ENCODE measurements at places on chromosomes 5 and 9.
A peak's percentile ranks its signal among the peaks of the same experiment; 100 is the strongest.

- peak; percentile 45 for DNase-seq
Observed at GRCh38 chr5:110751902-110752762, 13.3 kb downstream of the SLC25A46 start.

- no peak for DNase-seq
Observed at GRCh38 chr5:140633501-140633900, 526 bp upstream of the CD14 start.

- DNase-seq, result no peak
Observed at GRCh38 chr9:96430377-96430776, 12.2 kb upstream of the ZNF367 start.

- no peak for DNase-seq
Observed at GRCh38 chr9:130659699-130660248, 4.6 kb upstream of the PRDM12 start.

GRCh38 chr9:99948896-99949295 is 42.4 kb downstream of the STX17 start:
- DNase-seq, result no peak

GRCh38 chr9:98992107-98992884 is 48.6 kb downstream of the COL15A1 start:
- DNase-seq, result no peak

DNA sequence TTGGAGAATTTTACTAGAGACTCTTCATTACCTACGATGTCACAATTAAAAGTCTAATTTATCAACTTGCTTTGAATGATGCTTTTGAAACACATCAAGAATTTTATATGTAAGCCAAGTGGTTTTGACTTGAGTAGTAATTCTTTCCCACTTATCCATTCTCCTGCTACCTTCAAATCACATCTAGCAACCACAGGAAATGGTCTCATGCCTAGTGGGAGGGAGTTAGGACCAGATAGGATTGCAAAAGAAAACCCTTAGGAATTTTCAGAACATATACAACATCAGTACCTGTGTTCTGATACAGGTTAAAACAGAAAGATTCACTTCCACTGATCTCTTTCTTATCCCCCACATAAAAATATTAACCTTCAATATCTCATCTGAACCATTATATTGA is 260.4 kb downstream of the CWC27 start:
- DNase-seq, result no peak

- DNase-seq, result no peak
Observed at GRCh38 chr9:116163293-116164055, 9.9 kb downstream of the PAPPA start.

GRCh38 chr5:170080786-170081445 is 24.8 kb upstream of the FOXI1 start:
- DNase-seq, result no peak

GRCh38 chr9:27586304-27586703 is 13.0 kb upstream of the C9orf72 start:
- DNase-seq, result peak; percentile 2

- DNase-seq, result no peak
Observed at GRCh38 chr5:169494383-169494935, 89.1 kb upstream of the SPDL1 start.

DNA sequence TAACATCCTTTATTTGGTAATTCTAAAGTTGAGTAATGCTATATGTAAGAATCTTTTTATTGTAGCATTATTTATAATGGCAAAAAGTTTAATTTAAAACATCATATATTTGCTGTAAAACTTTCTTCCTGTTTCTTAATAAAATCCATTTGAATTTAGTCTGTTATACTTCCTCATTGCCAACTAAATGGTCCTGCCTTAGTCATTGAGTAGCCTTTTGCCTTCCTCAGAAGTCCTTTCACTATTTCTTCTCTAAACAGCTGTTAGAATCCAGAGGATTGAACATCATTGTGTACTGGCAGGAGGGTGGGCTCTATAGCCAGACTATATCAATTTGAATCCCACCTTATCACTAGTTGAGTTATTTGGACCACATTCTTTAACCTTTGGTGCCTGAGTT is 11.0 kb downstream of the SLC44A1 start:
- DNase-seq, result no peak

- no peak for DNase-seq
Observed at GRCh38 chr5:133514456-133514855, 97.9 kb downstream of the FSTL4 start.

DNA sequence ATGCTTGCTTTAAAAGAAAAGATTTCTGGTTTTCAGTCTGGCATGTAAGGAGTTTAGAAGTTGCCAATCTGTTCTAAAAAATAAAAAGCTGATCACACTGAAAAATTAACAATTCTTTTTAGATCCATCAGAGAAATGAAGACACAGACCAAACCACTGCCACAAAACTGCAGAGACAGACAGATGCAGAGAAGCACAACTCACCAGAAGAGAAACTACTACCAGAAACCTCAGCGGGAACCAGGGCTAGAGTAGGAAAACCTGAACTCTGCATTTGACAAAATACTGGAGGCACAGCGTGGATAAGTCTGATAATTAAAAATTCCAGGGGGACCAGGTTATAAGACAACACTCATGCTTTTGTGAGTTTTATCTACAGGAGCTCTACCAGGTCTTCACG is 28.8 kb downstream of the FBXL17 start:
- DNase-seq, result no peak

- DNase-seq, result no peak
Observed at GRCh38 chr9:130193531-130194377, 21.6 kb downstream of the NCS1 start.

GRCh38 chr9:15048772-15049171 is 138.5 kb upstream of the FREM1 start:
- DNase-seq, result no peak

DNA sequence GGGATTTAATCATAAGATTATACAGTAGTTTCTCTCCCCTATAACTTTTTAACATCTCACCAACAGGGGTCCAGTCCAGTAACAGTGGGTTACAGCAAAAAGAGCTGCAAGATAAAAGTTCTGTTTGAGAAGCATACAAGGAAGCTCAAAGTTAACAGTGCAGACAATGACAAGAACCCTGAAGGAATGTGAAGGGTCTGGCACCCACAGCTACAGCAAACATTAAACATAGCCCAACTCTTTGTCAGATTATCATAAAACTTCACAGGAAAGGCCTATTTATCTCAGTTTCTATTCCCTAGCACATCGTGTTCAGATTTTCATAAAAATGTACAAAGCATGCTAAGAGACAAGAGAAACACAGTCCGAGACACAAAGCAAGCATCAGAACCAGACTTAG is 309.4 kb downstream of the DIRAS2 start:
- no peak for DNase-seq

DNA sequence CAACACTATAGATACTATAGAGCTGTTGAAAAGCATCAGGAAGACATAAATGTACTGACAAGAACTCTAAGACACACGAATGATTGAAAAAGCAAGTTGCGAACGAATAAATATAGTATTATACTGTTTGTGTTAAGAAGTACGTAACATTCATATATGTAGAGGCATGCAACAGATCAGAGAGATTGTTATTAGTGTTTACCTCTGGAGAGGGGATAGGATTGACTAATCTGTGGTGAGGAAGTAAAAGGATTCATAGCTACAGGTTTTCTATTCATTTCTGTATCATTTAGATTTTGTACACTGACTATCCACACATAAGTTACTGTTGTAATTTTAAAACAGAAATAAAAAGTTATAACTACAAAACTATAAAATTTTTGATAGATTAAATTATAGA is 147.6 kb upstream of the SV2C start:
- DNase-seq, result no peak

- DNase-seq, result no peak
Observed at GRCh38 chr5:4661326-4661725, 478.8 kb upstream of the ADAMTS16 start.

- no peak for DNase-seq
Observed at GRCh38 chr9:131423171-131423581, 29.3 kb downstream of the PRRC2B start.

- DNase-seq, result no peak
Observed at GRCh38 chr9:110161940-110162339, 46.0 kb downstream of the C9orf152 start.

DNA sequence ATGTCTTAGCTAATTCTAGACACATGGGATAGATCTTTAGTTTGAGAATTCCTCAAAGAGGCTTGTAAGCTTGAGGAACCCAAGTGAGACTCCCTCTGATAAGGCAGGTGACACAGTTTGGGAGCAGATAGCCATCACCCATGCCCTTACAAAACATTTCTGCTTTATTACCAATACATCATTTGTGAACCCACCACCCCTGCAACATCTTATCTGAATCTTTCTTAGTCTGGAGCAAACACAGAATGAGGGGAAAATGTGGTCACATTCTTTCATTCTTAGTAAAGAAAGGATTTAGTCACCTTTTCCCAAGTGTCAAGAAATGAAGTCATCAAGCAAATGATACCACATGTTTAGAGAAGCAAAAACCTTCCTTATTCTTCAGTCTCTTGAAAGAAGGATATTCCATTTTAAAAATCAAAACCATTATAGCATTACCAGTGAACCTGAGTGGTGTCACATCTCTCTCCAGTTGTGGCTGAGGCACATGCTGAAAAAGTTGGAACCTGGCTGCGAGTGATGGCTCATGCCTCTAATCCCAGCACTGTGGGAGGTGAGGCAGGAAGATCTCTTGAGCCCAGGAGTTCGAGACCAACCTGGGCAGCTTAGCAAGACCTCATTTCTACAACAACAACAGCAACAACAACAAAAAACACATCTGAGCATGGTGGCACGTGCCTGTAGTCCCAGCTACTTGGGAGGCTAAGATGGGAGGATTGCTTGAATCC is 65.9 kb downstream of the PRKACG start:
- no peak for DNase-seq

GRCh38 chr9:21554813-21555212 is 72.7 kb upstream of the IFNE start:
- no peak for DNase-seq

- DNase-seq, result no peak
Observed at GRCh38 chr9:135869909-135870308, 37.4 kb downstream of the CAMSAP1 start.

DNA sequence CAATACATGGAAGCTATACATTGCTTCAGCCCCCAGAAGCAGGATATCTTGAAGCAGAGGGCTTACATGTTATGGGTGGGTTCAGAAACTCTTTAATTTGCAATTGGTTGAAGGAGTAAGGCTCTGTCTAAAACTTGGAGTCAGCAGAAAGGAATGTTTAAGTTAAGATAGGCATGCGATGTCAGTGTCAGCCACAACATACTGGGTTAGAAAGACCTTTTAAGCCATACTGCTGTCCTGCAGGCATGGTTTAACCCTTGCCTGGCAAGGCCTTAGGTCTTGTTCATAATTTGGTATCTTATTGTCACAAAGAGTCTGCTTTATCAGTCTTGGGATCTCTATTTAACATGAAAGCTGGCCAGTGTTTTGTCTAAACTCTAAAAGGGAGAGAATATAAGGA is 1619.6 kb upstream of the WWC1 start:
- no peak for DNase-seq

GRCh38 chr5:92704590-92704989 is 876.4 kb downstream of the NR2F1-AS1 start:
- DNase-seq, result no peak

DNA sequence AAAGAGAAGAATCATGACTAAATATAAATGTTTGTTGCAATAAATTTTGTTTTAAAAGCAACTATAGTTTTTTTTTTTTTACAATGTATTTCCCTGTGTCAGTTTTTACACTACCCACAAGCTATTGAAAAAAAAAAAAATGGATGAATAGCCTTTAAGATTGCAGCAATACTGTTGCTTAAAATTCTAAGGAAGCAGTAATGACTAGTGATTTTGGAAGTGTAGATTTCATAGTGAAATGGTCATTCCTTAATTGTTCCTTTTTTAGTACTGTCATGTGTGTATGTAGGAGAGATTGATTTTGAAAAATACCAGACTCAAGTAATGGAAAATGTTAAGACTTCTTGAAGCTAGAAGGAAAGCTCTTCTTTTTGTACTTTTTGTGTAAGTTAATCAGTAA is 53.1 kb downstream of the NDUFS4 start:
- no peak for DNase-seq

DNA sequence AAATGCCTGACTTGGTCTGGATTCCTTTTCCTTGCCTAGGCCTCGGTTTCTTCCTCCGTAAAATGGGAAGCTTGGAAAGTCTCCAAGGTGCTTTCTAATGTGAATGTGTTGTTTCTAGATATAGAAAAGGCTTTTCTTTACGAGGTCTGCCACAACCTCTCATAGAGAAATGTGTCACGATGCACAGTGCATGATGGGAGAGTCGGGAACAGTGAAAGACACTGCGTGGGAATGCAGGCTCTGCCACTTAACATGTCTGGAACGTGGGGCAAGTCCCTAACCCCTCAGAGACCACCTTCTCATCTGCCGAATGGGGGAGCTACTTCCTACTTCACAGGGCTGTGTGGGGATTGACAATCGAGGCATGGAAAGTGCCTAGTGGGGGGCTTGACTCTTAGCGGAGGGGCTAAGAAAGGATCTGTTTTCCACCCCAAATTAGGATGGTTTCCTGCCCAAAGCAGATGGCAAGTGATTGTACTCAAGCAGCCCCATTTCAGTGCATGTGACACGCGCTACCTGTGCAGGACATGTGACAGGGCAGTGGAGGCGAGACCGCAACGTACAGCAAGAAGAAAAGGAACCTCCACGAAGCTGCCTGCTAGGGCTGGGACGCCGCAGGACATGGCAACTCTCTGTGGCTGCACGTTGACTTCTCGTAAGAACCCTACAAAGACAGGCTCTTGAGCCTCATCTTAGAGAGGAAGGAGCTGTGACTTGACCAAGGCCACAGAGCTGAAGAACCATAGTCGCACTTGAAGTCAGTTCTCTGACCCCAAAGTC is 115.2 kb downstream of the CRB2 start:
- DNase-seq, result no peak

- DNase-seq, result no peak
Observed at GRCh38 chr5:82796643-82797416, 280.4 kb downstream of the TMEM167A start.

All from GM18507 (cell line).